ENCODE measurements at places on chromosomes 12 and 14.

GRCh38 chr12:32248441-32249140 is 141.9 kb downstream of the BICD1 start:
- DNase-seq, result no peak

- DNase-seq, result peak; percentile 16
Measured at GRCh38 chr14:80567905-80568536, 356.7 kb upstream of the DIO2 start.

DNA sequence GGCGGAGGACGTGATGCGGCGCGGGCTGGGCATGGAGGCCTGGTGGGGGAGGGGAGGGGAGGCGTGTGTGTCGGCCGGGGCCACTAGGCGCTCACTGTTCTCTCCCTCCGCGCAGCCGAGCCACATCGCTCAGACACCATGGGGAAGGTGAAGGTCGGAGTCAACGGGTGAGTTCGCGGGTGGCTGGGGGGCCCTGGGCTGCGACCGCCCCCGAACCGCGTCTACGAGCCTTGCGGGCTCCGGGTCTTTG is 303 bp downstream of the GAPDH start:
- no peak for DNase-seq

- DNase-seq, result no peak
Measured at GRCh38 chr14:93059917-93060545, 55.7 kb downstream of the ITPK1 start.

DNA sequence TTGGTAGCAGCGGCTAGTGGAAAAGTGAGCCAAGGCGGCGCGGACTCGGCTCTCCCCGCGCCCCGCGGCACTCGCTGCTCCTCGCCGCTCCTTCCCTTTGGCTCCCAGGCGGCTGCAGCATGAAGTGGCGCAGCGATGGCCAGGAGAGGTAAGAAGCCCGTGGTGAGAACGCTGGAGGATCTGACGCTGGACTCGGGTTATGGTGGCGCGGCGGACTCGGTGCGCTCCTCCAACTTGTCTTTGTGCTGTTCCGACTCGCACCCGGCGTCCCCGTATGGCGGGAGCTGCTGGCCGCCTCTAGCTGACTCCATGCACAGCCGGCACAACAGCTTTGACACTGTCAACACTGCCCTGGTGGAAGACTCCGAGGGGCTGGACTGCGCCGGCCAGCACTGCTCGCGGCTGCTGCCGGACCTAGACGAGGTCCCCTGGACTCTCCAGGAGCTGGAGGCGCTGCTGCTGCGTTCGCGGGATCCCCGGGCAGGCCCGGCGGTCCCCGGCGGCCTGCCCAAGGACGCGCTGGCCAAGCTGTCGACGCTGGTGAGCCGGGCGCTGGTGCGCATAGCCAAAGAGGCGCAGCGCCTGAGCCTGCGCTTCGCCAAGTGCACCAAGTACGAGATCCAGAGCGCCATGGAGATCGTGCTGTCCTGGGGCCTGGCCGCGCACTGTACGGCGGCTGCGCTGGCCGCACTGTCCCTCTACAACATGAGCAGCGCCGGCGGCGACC is 225.6 kb upstream of the CRY1 start:
- DNase-seq, result no peak

GRCh38 chr12:95282266-95282665 is 64.7 kb downstream of the VEZT start:
- DNase-seq, result no peak

All from HT-29 (cell line).